ENCODE measurements at places on chromosomes 7 and 10.

DNA sequence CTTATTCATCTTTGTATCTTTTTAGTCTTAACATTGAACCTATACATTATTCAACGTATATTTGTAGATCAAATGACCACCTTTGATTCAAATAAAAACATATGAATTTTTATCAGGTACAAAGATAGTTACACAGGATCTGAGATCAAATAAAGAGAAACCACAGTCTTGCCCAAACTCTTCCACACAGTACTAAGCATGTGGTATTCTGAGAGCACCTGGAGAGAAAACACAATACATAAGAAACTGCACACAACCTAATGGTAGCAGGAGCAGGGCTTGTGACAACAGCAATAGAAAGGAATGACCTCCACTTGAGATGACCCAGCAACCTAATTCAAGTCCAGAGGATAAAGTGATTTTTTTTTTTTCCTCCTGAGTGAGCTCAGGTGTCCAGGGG is 6.5 kb upstream of the WASL start:
- no peak for DNase-seq

DNA sequence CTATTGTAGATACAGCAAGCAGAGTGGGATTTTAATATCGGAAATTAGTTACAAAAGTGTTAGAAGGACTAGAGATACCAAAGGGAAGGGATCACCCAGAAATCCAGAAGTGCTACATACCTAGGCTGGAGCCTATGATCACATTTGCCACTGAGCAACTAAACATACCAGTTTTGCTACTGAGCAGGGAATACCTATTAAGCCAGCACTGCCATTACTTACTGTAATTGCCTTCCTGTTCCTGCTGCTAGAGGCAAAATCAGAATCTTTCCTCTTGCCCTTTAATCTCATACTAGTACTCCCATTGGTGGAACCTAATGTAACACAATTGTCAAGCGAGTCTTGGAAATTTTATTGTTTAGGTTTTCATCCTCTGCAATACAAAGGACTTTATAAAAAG is 121.7 kb downstream of the ATRNL1 start:
- DNase-seq = no peak

GRCh38 chr10:97334370-97335175 is at the start of gene FRAT2:
Gene FRAT2 (minus strand): TSS chr10:97334729. CDS start chr10:97334572, 157 bp downstream.
- peak; percentile 85 for DNase-seq

DNA sequence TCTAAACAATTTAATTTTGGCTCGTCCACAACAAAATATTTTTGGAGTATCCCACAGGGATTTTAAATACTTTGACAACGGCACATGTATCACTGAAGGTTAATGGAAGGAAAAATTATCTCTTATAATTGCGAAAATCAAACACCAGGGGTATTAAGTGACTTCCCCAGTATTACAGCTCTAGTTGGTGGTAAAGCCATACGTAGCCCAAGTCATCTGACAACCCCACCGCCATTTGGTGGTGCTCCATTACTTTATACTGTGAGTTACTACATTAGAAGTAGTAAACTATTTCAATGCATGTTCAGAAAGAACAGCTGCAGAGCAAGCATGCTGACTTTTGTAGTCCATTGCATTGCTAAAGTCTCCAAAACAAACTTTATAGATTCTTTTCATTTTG is 179.7 kb downstream of the HGF start:
- no peak for DNase-seq

DNA sequence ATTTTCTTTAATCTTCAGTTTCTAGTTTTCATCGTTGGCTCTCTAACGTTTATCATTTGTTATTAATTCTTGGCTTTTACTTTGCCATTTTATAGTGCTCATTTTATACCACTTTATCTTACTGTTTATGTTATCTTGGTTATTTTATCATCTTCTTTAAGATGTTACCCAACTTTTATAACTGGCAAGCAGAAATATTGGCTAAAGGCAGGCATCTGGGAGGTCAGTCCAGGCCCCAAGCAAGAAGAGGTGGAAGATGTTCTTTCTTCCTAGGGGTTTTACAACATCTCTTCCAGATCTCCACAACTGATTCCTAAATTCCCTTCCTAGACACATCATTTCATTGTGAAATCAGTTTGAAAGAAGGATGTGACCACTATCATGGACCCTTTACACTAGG is 208.1 kb downstream of the AHR start:
- DNase-seq = no peak

DNA sequence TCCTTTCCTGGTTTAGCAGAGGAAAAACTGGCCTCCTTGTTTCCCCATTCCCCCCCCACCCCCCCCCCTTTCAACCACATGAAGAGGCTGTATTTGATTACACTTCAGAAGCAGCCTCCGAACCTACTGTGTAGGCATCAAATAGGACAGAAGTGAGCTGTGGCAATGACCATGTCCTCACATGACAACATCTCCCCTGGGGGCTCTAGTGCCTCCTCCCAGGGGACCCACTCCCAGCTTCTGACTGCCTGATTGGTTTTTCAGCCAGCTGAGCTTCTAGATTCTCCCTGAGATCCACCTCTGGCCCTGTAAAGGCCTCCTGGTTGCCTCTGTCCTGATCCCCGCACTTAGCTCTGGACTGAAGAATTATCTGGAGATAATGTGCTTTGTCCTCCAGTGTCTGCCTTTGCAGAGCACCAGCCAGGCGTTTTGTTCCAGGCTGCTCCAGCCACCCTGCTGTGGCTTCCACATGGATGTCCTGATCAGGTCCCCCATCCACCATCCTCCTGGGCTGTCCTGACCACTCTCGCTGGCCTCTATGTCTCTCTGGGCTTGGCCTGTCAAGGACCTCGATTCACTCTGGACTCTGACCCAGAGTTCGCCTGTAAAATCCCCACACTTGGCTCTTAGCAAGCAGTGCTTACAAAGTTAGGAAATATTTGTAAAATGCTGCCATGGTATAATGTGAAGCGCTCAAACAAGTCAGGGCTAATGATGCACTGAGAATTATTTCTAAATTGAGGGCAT is 42.4 kb upstream of the TOMM7 start:
- no peak for DNase-seq

DNA sequence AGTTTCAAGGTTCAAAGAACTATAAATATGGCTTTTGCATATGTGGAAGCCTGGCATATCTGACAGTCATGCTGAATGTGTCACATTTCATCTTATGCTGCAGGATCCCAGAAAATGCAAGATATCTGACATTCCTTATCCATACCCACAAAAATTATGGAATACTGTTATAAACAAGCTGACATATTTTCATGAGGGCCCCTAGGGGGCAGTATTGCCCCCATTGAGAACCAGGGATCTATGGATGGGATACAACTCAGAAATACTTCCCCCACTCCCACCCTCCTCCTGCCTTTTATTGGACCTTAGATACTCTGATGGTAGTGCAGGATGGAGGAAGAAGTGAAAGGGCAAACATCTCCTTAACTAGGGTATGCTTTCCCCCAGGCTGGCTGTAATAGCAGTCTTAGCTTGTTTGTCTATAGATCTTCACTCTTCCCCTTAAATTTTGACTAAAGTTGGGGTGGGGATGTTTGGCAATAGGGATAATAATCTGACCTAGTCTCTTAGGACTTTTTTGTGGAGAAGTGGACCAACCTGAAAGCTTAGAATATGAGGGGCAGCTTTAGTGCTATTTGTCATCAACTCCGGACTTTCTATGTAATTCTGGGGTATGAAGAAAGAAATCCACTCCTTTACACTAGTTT is 3.5 kb upstream of the GNGT1 start:
- DNase-seq = no peak

GRCh38 chr7:129925416-129926002 is 27.3 kb downstream of the UBE2H start:
- DNase-seq = no peak

GRCh38 chr10:122050311-122050710 is 61.3 kb downstream of the TACC2 start:
- no peak for DNase-seq

DNA sequence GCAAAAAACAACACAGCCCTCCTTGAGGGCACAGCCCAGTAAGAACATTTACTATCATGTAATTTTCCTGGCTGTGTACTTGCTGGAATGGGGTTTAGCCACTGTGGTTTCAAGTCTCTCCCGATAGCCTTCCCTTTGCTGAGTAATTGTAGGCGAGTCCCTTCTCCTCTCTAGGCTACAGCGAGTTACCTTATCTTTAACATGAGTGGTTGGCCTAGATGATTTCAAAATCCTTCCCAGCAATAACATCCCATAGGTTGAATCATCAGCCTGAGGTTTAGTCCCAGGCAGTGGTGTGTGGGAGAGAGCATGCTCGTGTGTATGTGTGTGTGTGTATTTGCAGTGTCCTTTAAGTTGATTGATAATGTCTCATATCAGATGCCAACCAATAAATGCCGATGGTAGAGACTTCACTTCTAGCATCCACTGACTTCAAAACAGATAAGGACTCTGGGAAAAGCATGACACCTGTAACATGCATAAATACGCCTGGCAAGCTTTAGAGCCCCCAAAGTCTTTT is 142.9 kb upstream of the ZMIZ1 start:
- no peak for DNase-seq

GRCh38 chr7:16954321-16954720 is 72.5 kb upstream of the AGR3 start:
- DNase-seq = no peak

GRCh38 chr7:69600710-69601519 is 2.6 kb downstream of the AUTS2 start:
- no peak for DNase-seq

DNA sequence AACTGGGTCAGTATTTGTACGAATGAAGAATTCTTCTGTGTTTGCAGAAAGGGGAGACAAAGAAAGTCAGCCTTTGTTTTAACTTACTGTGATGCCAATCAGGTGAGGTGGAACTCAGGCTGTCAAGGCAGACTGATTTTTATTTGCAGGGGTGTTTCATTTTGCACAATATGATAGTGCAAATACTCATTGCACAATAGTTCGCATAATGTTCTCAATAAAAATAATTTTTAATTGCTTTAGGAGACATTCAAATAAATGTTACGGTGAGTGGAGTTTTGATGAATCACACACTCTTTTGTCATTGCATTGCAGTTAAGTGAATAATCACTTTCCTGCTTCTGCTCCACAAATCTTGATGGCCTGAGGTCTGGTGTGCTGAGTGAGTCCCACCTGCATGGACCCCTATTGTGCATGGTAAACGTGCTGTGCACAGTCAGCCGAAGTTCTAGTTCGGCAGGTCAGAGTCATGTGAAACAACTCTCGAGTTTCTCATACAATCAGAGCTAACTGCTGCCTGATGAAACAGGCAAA is 141.3 kb upstream of the FZD8 start:
- DNase-seq = no peak

- DNase-seq = no peak
Observed at GRCh38 chr10:27536437-27536836, 32.3 kb downstream of the RAB18 start.

GRCh38 chr10:34364253-34365037 is 450.7 kb downstream of the PARD3 start:
- DNase-seq = no peak

DNA sequence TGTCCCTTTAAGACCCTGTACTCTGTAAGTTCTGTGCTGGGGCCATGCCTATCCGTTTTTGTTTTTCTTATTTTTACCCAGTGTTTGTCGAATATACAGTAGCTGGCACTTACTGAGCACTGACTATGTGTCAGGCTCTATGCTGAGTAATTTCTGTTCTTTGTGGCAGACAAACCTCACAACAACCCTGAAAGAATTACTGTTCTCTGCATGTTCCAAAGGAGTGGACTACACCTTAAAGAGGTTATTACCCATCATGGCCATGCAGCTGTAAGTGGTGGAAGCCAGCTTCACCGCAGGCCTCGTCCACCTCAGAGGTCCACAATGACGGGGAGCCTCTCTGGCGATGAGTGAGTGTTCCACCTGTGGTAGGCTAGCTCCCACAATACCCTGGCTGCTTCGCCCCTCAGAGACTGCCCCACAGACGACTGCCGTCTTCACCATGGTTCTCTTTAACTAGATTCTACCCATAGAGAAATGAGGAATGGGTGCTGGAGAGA is 30.1 kb upstream of the RBM20 start:
- DNase-seq = no peak

DNA sequence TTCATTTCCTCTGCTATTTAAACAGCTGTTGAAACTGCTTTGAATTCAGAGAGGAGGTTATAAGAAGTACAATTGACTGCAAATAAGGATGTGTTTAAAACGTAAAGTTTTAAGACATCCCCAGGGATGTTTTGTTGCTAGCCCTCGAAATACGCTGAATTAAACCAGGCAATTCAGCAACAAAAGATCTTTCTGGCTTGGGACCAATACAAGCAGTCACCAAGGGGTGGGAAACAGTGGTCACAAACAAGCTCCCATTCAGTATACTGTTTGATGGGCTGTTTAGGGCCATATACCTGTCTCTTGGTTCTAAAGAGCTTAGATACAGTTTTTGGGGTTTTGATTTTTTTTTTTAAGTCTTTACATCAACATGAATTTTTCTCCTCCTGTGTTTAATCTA is 446.3 kb upstream of the POT1 start:
- no peak for DNase-seq

- no peak for DNase-seq
Observed at GRCh38 chr7:81366546-81366945, 403.3 kb downstream of the HGF start.

- DNase-seq = no peak
Observed at GRCh38 chr7:145718129-145718528, 398.5 kb upstream of the CNTNAP2 start.

DNA sequence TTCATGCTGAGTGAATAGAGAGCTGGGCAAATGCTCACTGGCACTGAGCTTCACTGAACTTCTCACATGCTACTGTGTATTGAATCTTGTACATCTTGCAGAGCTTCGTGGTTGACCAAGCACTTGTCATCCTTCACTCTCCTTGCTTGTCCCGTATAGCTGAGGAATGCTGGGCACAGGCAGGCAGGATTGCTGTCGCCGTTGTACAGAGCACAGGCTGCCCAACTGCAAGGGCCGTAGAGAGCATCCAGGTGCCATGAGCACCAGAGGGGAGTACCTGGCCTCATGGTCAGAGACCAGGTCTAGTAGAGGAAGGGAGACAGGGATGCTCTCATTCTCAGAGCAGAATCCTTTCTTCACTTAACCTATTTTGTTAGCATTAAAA is 99.8 kb upstream of the RET start:
- DNase-seq = no peak

DNA sequence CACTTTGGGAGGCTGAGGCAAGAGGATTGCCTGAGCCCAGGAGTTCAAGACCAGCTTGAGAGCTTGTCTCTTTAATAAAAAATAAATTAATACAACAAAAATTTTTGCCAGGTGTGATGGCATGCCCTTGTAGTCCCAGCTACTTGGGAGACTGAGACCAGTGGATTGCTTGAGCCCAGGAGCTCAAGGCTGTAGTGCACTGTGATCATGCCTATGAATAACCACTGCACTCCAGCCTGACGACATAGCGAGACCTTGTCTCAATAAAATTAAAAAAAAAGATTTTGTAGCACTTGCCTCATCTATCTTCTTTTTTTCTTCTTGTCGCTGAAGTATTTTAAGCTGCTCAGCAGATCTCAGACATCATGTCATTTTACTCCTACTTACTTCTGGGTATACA is 26.3 kb downstream of the CREM start:
- no peak for DNase-seq

- DNase-seq = no peak
Observed at GRCh38 chr10:36171556-36171952, 529.5 kb upstream of the FZD8 start.

DNA sequence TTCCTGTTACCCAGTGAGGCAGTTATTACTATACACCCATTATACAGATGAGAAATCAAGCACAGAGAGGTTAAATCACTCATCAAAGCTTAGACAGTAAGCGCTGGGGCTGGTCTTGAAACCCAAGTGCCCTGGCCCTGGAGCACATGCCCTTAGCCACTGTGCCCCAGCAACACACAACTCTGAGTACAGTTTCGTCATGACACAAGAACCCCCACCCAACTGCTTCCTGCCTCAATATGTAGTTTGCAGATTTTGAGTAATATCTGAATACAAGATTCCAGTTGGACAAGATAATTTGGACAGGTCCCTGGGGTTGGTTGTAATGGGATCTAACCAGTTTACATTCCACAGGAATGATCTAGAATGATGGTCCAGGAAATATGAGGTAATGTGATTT is 62.8 kb downstream of the SH3PXD2A start:
- DNase-seq = no peak
